ENCODE measurements at places on chromosomes 6 and 20. TPM values are rescaled to one million over a fixed set of nuclear protein-coding genes. Genes with fewer than 3 reads are reported as not detected.

The ALDH5A1 gene
- total RNA-seq: 13.5 TPM

The TRAPPC3L gene
- total RNA-seq: not detected

The RGS19 gene
- 7.2 TPM for total RNA-seq

The TSBP1 gene
- total RNA-seq: not detected

The C2 gene
- total RNA-seq: 3.1 TPM

The PI16 gene
- total RNA-seq: not detected

All from parietal lobe (tissue), 2 donors.